ENCODE measurements at places on chromosomes 12 and 14.

DNA sequence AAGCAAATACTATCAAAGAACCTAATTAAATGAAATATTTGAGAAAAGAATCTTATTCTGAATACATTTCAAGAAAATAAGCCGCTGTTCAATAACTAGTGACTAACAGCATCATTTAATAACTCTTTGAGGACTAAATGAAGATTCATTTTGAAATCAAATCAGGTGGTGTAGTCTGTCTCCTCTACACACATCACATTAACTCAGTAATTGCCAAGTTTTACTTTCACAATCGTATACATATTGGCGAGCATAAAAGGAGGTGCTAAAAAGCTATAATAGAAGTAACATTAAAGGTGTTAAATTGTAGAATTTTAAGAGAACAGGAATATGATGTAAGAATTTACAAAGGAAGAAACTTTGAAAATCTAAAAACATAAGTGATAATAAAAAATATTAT lies 185.1 kb downstream of the MDGA2 start:
- DNase-seq = no peak

GRCh38 chr14:54567224-54567638 lies 303 bp downstream of the SAMD4A start:
- DNase-seq = no peak

- DNase-seq = no peak
These were observed 25.1 kb downstream of the ANAPC5 start for GRCh38 chr12:121326996-121327674.

GRCh38 chr12:716506-716905 lies 35.9 kb upstream of the WNK1 start:
- DNase-seq = peak; percentile 61

- DNase-seq = no peak
These were observed 15.9 kb upstream of the GLIPR1L2 start for GRCh38 chr12:75374971-75375370.

GRCh38 chr12:117518594-117519270 lies 157.3 kb upstream of the NOS1 start:
- DNase-seq = no peak

DNA sequence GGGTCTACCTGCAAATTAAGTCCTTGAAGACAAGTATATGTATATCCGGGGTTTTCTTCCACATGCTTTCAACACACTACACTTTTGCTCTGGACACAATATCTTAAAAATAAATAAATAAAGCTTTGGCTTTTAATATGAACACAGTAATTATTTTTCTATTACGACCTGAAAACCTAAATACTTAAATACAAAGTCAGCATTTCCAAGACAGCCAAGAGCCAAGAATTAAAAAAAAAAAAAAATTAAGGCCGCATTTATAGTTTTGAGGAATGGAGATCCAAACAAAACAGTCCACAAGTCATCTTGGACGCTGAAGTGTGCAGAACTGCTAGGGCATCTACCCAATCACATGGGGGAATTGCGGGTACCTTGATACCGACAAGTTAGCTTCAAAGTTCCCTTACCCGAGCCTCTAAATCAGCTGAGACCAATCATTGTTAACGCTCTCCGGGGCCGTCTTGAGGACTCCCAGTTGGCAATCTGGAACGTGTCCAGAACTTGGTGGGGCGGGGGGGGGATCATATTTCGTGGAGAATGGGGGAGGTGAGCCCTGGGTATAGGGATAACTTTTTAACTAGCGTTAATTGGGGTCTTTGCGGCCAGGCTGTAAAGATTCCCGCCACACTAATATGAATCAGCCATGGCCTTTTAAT lies 731 bp upstream of the PCNX4 start:
- no peak for DNase-seq

All from stimulated activated CD4-positive, alpha-beta T cell treated with anti-CD3 and anti-CD28 coated beads, Interleukin-2, amount 100 ng/mL, for 4 hours (primary cell).